Fibroblast of skin of left quadriceps (primary cell): ENCODE measurements at places on chromosomes 4 and X.

GRCh38 chrX:9846631-9847030 is 60.4 kb downstream of the SHROOM2 start:
- no peak for DNase-seq

DNA sequence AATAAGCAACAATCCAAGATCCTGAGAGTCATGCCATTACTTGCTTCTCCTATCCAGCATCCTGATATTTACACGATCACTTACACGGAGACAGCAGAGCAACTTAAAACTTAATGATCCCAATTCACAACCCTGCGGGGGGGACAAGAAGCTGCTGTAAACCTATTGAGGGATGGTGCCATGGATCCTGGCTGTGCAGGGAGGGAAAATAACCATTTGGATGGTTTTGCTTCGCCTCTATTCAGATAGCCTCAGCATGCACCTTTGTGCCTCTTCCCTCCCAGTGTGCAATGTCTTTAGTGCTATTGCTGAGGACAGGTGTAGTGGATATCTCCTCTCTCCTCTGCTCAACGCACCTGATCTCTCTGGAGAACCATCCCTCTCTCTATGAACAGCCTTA is 89.7 kb upstream of the PPARGC1A start:
- no peak for DNase-seq

GRCh38 chrX:24839331-24839730 is 145.6 kb downstream of the POLA1 start:
- DNase-seq, result no peak

DNA sequence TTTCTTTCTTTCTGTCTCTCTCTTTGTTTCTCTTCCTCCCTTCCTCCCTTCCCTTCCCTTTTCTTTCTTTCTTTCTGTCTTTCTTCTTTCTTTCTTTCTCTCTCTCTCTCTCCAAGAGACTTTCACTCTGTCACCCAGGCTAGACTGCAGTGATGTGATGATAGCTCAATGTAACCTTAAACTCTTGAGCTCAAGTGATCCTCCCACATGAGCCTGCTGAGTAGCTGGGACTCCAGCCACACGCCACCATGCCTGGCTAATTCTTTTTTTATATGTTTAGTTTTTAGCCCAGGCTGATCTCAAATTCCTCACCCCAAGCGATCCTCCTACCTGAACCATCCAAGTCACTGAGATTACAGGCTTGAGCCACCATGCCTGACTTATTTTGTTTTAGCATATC is 64.3 kb upstream of the EMCN start:
- DNase-seq, result no peak

DNA sequence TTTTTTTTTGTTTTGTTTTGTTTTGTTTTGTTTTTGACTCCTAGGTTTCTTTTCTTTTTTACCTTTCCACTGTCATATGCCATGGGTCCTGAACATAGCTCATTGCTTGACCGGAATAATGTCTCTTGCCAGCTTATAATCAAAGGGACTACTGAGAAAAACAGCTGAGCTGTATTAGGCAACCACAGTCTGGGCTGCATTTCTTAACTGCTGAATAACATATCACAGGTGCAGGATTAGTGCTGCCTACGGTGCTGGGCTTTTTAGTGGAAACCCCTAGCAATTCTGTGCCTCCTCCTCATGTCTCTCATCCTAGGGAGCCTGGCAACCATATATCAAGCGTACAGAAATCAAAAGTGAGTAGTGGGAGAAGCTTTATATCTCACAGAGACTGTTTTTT is 333.5 kb downstream of the BMPR1B start:
- DNase-seq, result no peak

- no peak for DNase-seq
These were observed 83.3 kb downstream of the DDIT4L start for GRCh38 chr4:100106982-100107381.

GRCh38 chr4:101066626-101067170 is 280.6 kb downstream of the PPP3CA start:
- no peak for DNase-seq

DNA sequence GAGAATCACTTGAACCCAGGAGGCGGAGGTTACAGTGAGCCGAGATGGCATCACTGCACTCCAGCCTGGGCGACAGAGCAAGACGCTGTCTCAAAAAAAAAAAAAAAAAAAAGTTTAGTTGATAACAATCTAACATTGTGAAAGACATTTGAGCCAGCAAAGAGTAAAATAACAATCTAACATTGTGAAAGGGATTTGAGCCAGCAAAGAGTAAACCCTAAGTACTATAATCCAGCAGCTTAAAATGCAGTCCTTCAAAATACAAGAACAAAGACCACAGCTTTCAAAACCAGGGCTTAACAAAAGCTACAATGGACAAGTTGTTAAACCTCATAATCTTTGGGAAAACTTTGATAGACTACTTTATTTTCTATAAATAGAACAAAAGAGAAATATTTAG is 16.9 kb downstream of the MFAP3L start:
- no peak for DNase-seq

DNA sequence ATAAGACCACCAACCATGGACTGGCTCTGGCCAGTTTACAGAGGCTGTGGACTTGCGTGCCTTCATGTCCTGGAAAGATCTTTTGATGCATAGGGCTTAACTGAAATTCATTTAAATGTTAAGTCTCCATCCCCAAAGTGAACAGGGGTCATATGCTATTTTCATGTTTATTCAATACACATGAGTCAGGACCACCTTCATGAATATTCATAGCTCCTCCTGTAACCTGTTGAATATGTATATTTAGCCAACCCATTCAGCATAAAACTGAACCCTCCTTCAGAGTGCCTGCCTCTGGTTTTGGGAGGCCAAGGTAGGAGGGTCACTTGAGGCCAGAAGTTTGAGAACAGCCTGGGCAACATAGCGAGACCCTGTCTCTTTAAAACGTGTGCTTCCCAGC is 7.1 kb downstream of the CTPS2 start:
- no peak for DNase-seq

DNA sequence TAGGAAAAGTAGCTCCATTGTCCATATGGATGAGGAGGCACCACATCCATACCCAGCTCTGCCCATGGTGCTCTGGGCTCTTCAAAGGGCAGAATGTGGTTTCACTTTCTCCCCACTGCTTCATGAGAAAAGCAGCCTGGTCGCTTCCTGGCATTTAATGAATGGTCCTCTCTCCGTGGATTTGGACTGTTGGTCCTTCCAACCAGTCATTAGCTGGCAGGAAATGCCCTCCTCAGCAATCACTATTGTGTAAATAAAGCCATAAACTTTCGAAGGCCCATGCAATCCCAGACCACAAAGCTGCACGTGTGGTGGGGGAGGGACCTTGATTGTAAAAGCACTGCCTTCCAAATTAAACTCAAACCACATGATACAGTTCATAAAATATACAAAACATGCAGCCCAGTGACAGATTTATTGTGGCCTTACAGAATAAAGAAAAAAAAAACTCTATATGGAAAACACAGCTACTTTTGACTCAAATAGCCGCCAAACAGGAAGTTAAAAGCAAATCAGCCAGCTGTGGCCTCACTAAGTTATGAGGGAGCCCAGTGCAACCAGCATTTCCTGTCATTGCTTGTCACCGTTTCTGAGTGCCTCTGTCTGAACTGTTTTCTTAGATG is 8.1 kb downstream of the MBNL3 start:
- DNase-seq, result peak; percentile 80

GRCh38 chrX:149683966-149684730 is 27.7 kb upstream of the MAGEA11 start:
- no peak for DNase-seq

DNA sequence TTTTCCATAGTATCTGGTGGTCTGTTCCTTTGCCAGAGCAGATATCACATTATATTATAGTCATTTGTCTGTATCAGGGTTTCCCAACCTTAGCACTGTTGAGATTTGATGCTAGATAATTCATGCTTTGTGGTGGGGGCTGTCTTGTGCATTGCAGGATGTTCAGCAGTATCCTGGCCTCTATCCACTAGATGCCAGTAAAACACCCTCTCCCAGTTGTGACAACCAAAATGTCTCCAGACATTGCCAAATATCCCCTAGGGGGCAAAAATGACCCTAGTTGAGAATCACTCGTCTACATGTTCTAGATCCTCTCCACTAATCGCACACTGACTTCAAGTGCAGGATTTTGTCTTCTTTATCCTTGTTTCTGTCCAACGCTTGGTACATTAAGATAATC is 160.8 kb downstream of the FANCB start:
- no peak for DNase-seq

DNA sequence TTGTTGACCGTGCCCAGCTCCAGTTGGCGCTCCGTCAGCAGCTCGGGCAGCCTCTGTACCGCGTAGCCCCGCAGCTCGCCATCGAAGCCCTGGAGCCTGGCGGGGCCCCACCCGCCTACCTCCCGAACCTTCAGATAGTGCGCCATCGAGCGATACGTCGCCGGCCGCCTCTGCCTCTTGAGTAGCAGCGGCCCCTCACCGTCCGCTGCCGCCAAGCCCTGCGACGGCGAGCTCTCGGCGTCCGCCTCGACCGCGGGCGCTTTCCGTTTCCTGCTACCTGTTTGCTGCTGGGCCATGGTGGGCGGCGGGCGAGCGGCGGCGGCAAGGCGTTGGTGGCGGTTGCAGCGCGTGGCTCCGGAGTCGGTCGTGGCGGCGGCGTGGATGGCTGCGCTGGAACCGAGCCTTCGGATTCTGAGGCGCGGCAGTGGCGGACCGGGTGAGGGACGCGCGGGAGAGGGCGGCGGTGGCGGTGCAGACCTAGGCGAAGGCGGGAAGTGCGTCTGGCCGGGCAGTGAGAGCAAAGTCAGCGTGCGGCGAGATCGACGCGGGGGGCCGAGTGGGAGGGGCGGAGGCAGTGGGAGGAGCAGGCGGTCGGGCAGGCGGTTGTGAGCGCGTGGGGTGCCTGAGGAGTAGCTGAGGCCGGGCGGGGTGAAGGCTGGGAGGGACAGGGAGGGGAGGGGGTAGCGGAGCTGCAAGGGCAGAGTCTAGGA is at the start of gene DCAF12L1:
Gene DCAF12L1 (minus strand): TSS at position 502 of the 710 bp plus-strand sequence. CDS start 206 bp downstream, at position 296.
- DNase-seq, result no peak

GRCh38 chr4:165758086-165758485 is 115.0 kb upstream of the TLL1 start:
- DNase-seq, result no peak

- no peak for DNase-seq
These were observed 21.0 kb upstream of the SPON2 start for GRCh38 chr4:1193206-1194009.

DNA sequence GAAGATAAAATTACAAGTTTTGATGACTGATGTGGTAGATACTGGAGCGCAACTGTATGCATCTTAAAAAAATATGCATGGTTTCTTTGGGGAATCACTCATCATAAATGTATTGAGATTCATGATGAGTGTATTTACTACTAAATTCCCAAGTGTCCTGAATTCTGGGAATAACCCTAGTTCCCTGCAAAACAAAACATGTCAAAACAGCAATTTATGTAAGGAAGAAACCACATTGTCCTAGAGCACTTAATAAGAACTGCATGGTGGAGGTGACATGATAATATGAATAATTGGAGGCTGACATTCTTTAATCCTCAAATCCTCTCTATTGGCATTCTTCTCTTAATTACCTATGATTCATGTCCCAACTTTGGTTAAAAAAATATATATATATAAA is 1804.7 kb downstream of the STIM2 start:
- DNase-seq, result peak; percentile 27

- peak; percentile 73 for DNase-seq
These were observed 487.9 kb downstream of the C4orf33 start for GRCh38 chr4:129583868-129584267.

- no peak for DNase-seq
These were observed 265.9 kb downstream of the CBLL2 start for GRCh38 chrX:22538580-22538979.

DNA sequence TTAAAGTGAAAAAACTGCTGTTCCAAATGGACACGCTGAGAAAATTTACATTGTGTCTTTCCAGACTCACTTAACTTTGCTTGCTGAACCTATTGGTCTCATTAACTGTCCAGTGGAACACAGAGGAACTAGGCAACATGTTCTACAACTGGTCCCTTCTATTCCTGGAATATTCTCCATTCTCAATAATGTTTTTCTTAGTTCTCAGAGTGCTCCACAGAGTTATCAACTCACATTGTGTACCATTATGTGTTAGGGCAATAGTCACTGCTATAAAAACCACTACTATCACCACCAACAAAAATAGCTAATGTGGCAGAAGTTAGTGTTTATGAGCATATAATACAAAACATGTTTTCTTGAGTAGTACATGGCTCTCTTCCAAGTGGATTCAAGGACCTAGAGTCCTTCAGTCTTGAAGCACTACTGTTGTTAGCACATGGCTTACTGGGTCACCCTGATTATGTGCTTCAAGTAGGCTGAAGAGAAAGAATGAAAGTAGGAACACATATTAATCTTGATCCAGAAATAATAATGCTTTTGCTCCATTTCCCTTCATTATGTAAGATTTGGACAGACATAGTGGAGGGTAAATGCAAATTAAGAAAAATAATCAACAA is 865.3 kb upstream of the HS3ST1 start:
- DNase-seq, result no peak

DNA sequence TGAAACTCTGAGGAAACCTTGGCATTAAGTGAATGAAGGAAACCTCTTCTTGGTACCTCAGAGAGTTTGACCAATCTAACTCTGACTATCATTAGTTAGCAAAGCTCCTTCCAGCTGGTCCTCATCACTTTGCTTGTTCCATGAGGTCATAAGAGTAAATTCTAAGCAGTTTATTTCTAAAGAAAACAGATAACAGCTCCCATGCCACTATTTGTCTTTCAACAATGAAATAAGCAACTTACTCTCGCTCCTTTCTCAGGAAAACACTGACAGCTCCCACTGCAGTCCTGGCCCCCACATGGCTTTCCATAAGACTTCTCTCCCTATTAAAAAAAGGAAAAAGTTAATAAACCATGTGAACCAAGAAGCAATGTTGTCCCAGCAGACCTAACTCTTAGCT is 127.7 kb downstream of the COL4A6 start:
- no peak for DNase-seq

GRCh38 chr4:76485450-76485849 is 50.4 kb downstream of the SHROOM3 start:
- DNase-seq, result no peak

GRCh38 chr4:173494013-173494970 is 35.7 kb downstream of the HAND2 start:
- peak; percentile 37 for DNase-seq

DNA sequence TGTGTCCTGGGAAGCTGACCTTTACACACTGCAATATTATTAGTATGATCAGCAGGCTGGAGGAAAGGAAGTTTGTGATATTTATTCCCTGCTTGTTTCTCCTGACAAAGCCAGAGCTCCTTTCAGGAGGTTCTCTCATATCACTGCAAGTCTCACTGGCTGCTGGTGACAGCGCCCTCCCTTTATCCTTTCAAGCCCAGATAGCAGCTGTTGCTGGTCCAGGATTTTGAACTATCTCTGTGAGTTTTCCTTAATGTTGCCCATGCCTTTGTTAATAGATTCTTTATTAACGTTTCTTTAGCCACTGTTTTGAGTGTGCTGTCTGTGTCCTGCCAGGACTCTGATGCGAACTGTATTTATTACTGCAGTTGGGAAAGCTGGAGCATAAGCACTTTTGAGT is 518.7 kb downstream of the C4orf33 start:
- no peak for DNase-seq

DNA sequence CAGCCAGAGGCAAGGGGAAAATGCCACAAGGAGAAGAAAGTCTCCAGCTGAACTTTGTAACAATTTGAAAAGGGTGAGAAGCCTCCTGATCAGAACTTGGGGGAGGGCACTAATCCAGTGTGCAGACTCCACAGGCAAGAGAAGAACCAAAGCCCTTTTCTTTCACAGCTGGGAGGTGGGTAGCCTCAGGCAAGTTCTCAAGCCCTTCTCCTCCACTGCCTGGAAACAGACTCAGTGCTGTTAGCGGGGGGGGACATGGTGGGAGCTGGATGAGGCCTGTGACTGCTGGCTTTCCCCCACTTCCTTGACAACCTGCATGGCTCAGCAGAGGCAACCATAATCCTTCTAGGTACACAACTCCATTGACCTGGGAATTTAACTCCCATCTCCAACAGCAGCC is 92.5 kb downstream of the LHFPL1 start:
- no peak for DNase-seq
